ENCODE measurements at places on chromosomes 7 and 10.

DNA sequence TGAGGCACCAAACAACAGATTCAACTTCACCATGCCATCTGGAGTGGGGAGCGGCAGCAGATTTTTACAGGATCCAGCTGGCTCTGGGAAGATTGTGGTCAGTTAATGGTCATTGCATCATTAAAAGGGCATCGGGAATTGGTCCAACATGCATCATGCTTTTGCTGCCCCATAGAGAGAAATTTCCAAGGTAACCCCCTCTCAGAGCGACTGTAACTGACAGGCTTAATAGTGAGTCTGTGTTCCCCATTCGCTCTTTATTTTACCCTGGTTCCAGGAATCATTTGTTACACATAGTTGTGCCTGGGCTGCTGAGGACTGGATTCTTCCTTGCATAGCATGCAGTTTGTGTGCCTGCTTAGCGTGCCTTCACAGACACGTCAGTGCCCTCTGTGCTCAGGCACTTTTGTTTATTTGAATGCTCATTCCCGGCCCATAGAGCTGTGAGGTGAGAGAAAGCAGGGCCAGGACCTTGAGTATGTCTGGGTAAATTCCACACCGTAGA lies 49.9 kb downstream of the CDHR3 start:
- no peak for DNase-seq

- DNase-seq: no peak
Measured at GRCh38 chr10:209357-209756, 74.1 kb downstream of the ZMYND11 start.

DNA sequence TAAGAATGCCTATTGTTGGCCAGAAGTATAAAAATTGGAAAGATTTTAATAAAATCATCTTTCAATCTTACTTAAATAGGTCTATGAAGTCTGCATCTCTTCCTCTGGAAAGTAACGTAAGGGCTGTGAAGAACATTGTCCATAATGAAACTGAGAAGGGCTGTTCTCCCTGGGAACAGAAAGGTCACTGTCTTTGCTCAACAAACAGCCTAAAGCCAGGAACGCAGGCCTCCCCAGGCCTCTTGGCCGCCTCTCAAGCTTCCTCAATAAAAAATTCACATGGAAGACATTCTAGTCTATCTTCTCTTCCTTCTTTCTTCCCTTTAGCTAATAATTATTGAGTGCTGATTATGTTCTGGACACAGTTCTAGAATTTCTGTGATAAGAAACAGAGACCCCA lies 9.1 kb upstream of the IDI2 start:
- no peak for DNase-seq

- no peak for DNase-seq
Measured at GRCh38 chr10:34922138-34922537, 107.0 kb upstream of the PARD3 start.

GRCh38 chr7:151279868-151280267 lies 31.4 kb upstream of the SMARCD3 start:
- DNase-seq: no peak

DNA sequence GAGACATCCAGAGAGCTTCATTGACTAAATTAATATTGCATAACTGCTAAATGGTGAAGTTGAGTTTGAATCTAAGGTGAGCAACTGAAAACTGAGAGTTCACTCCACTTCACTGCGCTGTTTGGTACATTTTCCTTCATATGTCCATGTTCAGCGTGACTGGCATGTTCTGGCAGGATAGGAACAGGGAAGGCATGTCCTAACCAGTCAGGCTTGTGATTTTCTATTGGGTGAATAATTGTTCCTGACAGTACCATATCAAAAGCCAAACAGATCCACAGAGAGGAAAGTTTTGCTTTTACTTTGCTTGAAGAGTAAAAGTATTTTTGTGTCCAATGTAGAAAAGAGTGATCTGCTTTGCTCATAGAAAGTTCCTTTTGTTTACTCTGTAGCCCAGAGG lies 53.2 kb downstream of the WDFY4 start:
- no peak for DNase-seq

- DNase-seq: no peak
Measured at GRCh38 chr7:80241671-80242070, 107.0 kb downstream of the GNAI1 start.

DNA sequence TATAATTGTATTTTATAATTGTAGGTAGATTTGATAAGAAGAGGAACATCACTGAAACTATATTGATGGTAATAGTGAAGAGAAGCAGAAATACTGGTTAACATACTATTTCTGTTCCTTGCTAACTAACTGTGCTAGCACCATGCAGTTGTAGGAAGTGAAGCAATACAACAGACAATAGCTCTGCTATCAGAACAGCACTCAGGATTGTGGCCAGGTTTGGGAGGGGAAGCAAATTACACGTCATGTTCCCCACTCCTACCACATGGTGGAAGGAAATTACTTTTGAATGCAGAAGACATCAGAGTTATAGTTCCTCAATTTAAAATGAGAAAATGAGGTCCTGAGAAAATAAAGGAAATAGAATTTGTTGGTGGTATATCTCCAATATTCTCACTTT lies 151.1 kb downstream of the DGKB start:
- DNase-seq: peak; percentile 6

DNA sequence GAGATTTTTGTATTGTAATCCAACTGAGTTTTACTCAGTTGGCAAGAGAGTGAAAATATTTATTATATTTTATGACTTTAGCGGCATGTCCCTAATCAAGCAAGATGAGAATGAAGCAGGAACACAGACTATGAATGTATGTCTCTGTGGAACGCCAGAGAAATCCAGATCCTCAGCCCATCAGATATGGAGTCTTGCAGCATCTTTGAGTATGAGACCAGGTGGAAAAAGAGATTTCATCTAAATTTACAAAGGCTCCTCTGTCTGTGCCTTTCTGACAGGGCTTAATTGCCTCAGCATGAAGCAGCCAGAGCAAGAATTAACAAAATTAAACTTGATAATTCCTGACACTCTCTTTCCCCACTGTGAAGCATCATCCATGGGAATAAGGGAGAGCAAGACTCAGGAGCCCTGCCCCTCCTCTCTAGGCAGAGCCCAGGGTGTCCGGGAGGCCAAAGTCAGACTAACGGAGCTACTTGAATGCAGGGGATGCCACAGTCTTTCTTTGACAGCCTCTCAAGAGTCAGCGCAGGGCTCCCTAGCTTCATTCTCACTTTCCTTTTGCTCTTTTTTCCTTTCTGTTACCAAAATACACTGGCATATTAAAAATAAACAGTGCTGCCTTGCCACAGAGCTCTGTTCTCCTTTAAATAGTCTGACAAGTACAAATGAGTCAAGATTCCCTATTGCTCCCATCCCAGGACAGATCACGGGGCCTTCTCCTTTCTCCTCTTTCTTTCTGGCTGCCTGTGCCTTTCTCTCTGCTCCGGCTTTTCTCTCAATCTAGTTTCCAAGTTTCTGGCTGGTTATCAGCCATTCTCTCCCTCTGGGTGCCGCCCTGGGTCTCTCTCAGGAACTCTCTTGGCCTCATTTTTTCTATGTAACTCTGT lies 132.2 kb upstream of the INHBA start:
- DNase-seq: no peak
